ENCODE measurements at places on chromosomes 11 and 22.

DNA sequence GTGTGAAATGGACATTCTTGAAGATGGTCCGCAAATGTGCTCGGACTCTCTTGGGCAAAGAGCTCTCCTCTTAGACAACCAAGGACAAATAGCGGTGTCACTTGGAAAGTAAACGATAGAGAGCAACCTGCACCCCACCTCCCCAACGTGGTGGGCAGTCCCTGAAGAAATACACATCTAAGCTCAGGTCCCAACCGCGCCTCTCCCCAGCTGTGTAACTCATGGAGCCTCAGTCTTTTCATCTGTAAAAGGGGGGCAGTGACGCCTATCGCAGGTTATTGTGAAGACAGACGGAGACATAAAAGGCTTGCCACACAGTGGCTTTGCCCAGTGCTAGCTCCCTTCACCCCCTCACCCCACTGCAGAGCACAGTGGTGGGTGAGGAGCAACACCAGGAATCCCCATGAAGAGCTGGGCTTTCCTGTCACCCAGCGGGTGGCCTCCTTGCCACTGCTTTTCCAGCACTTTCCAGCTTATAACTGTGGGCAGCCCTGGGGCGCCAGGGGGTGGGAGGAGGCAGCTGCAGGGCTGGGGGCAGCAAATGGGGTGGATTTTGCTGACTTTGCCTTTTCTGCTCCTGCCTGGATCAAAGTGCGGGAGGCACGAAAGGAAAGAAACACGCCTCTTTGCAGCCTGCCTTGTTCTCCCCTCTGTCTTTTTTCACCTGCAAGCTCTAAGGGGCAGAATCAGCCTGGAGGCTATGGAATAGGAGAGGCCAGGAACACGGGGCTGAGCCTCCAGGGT lies 73.7 kb upstream of the TSPAN18 start:
- no peak for DNase-seq

GRCh38 chr11:61049063-61049377 lies 53.3 kb upstream of the CD5 start:
- DNase-seq, result no peak

GRCh38 chr11:19216709-19217374 lies 15.1 kb upstream of the CSRP3 start:
- DNase-seq, result no peak

GRCh38 chr11:20045098-20045688 lies 115.1 kb downstream of the DBX1 start:
- DNase-seq, result no peak

DNA sequence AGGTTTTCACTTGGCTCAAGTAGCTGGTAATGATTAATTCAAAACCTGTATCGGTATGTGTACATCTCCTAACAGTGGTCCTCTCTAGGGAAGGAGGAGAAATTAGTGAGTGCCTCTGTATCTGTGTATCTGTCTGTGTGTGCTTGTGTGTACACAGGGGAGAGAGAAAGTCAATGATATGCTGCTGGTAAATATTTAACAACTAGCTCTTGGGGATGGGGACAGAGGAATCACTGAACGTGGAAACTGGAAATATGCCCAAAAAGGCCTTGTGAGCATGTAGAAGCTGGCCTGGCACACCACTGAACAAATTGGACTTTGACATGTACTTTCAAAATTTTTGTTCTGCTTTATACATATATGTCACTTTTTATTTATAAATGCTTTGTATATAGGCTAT lies 214.0 kb upstream of the SYN3 start:
- DNase-seq, result no peak

DNA sequence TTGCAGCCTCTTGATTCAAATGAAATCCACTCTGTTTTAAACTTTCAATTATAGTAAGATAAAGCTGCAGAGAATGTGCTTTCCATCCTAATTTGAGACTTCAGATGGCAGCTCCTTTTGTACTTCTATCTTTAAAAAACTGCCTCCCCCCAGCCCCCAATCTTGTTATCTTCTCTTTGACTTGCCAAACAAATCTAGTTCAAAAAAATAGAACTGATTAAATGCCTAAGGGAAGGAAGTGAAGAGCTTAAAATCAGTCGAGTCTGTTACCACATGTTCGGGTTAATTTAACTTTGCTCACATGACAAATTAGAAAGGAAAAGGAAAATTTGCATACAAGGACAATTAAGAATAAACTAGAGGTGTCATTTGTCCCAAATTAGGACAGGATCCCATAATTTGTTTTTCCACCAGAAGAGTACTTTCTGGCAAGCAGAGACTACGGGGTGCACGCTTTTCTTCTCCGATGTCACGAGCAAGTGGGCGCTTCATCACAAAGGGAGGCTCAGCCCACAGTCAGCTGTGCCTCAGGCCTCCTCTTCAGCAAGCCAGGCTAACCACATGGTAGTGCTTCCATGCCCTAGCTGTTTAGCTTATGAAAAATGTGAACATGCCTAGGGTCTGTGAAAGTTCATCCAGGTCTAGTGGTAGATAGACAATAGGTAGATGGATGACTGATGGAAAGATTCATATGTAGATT lies 69.0 kb upstream of the LDLRAD3 start:
- DNase-seq, result no peak

Measured in activated naive CD4-positive, alpha-beta T cell treated with Interleukin-2 at 50 U/mL for 16 hours (primary cell).